NCI-H1417 (cell line): ENCODE measurements at places on chromosomes 3 and 15.

DNA sequence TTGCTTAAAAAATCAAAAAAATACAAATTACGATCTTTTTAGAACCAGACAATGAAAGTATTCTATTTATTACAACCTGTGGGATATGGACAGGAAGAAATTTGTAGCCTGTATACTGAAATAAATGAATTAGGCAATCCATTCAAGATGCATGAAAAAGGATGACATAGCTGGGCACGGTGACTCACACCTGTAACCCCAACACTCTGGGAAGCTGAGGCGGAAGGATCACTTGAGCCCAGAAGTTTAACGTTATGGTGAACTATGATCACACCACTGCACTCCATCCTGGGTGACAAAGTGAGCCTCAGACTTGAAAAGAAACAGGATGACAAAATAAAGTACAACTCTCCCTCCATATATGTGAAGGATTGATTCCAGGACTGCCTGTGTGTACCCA lies 74.1 kb downstream of the MSL2 start:
- DNase-seq, result no peak

DNA sequence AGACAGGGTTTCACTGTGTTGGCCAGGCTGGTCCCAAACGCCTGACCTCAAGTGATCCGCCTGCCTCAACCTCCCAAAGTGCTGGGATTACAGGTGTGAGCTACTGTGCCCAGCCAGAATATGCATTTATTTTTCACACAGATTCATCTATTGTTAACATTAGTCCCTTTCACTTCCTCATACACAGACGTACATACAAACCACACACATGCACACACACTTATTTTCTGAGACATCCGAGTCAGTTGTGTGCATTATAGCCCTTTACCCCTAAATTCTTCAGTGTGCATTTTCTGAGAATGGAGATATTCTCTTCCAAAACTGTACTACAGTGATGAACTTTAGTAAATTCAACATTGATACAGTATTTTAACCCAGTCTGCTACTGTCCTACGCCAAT lies 15.0 kb upstream of the MEX3B start:
- DNase-seq, result no peak

GRCh38 chr3:48370333-48370713 lies 1.7 kb upstream of the FBXW12 start:
- no peak for DNase-seq

GRCh38 chr3:161349529-161350312 lies 21.6 kb downstream of the SPTSSB start:
- no peak for DNase-seq

DNA sequence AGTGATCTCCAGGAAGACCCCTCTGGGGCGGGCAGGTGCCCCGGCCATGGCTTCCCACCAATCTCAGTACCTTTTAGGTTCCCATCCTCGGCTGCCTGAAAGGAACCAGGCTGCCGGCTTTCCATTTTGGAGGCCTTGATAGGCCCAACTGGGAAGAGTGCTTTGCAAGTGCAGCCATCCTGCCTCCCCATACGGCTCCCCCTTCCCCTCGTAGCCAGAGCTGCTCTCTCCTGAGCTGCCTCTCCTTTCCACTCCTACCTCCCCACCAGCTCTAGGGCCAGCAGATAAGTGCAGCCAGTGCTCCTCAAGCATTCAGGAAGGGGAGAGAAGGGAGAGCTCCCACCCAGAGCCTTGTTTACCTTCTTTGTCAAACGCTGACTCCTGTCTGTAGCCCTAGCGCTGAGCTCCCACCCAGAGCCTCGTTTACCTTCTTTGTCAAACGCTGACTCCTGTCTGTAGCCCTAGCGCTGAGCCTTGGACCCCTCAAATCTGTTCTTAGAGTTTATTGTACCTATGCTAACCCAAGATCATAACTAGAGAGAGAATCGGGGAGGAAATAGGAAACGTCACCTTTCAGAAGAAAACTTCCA lies 133.0 kb downstream of the LRRK1 start:
- no peak for DNase-seq

DNA sequence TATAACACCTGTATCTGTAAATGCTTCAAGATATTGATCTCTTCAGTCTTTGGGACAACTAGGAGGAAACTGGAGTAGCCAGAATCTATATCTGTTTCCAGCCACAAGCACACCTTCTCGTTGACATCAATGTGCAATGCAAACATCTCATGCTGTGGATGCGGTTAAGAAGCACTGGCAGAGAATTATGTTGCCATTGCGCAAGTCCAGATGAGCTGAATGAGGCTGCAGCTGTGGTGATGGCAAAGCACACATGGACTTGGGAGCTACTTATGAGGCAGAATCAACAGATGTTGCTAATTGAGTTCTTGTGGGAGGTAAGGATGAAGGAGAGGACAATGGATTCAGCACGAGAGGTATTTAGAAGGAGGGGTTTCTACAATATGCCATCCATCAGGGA lies 90.9 kb downstream of the STRIT1 start:
- DNase-seq, result no peak

DNA sequence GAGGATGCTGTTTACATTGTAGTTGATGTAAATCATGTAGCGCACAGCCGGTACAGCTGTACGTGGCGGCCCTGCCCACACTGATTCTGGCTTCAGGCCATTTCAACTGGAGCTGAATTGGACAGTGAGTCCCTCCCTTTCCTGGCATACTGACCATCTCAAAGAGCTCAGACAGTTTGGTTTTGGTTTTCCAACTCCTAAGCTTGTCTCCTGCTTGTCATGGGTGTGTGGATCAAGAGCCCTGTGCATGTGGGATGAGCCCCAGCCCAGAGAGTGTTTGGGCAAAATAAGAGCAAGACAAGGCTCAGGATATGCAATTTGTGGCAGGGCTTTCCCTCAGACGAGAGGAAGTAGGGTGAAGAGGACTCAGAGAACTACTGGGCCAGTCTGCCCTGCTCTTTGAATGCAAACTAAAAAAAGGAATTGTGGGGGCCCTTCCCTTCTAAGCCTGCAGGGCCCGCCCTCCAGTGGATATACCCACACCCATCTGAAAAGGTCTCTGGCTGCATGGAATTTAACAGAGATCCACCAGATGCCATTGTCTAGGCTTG lies 13.3 kb downstream of the ITGA11 start:
- DNase-seq, result no peak

GRCh38 chr3:149547413-149547812 lies 72.9 kb downstream of the TM4SF4 start:
- no peak for DNase-seq

- DNase-seq, result no peak
These were observed 117.4 kb upstream of the ABHD17C start for GRCh38 chr15:80577552-80578205.

GRCh38 chr3:175186511-175186910 lies 327.4 kb downstream of the NAALADL2 start:
- DNase-seq, result no peak

DNA sequence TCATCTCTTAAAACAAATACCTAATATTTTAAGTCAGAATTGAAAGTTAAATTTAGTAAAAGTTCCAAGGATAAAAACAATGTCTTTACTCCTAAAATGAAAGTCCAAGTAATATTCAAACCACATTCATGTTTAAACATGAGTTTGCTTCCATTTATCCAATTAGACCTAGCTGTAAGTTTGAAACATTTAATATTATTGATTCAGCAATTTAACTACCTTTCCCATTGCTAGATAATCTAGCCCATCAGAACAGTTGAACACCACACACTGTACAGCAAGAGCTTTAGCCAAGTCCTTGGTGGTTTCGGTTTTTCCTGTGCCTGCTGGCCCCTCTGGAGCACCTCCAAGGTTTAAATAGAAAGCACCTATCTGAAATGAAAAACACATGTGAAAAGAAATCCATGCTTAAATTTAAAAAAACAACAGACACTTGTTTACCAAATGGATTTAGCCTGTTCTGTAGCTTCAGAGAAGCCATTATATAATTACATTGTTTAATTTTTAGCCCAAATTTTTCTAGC lies 97.8 kb downstream of the DNAH12 start:
- DNase-seq, result no peak

DNA sequence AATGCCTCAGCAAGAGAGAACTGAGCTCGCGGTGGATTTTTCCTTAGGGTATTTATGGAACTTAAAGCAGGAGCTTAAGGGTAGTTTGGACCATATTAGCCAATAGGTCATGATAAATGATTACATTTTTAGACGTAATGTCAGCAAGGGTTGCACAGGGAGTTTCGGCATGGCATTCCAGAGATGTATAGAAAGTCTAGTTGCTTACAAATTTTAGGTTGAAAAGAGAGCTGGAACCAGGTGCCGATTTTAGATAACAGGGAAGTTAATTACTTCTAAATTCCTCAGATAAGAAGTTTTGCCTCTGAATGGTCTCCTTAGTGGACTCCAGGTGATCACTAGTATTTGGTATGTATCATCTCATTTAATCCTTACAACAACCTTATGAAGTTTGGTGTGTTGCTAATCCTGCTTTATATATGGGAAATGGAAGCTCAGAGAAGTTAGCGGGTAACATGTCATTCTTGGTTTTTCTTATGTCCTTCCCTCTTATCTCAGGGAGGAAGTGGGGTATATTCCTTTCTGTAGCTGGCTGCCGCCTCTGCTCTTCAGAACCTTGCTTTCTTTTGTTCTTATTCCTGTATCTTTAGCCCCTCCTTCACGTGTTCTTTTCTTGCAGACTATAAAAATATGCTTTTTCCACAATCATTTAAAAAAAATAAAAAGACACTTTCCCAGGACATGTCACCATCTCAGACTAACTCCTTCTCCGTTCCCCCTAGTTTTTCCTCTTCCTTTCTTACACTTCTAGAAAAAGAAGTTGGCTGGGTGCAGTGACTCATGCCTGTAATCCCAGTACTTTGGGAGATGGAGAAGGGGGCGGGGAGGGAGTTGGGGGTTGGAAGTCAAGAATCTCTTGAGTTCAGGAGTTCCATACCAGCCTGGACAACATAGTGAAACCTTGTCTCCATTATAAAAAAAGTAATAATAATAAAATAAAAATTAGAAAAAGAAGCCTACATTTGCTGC lies 25.7 kb downstream of the IQGAP1 start:
- no peak for DNase-seq

GRCh38 chr3:30516238-30516637 lies 90.2 kb upstream of the TGFBR2 start:
- no peak for DNase-seq

- peak; percentile 65 for DNase-seq
These were observed 21.6 kb upstream of the SLC6A20 start for GRCh38 chr3:45817831-45818522.

- no peak for DNase-seq
These were observed 3.4 kb downstream of the CD96 start for GRCh38 chr3:111545349-111545748.

DNA sequence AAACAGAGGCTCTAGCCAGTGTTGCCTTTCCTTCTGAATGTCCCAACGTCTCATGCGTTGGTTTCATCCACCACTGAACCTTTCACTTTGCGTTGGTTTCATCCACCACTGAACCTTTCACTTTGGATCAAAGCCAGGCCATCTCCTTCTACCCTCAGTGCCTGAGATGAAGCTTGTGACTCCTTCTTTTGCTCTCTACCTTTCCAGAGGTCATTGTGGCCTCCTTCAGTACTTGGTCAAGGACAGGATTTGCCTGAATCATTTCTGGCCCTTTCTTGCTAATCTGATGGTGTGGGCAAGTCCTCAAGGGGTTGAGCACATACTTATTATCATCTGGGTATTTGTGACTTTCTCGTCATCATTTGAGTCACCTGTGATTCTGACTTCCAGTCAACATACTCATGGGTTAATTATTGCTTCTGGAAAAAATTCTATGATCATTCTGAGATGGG lies 50.0 kb downstream of the SELENOT start:
- DNase-seq, result no peak

DNA sequence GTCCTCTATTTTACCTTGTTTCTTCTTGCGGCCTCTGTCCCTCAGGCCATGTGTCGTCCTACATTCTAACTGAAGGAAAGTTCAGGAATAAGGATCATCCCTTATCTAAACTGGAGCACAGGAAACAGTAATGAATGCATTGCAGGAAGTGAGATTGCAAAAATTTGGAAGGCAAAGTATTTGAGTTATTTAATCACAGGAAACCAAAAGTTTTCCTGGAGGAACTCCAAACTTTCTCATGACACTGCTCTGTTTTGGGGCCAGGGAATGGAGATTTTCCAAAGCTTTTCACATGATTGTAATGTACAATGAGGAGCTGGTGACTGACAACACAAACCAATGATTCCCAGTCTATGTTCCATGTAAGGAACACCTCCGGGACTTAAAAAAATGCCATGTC lies 57.8 kb upstream of the PLSCR4 start:
- DNase-seq, result no peak

DNA sequence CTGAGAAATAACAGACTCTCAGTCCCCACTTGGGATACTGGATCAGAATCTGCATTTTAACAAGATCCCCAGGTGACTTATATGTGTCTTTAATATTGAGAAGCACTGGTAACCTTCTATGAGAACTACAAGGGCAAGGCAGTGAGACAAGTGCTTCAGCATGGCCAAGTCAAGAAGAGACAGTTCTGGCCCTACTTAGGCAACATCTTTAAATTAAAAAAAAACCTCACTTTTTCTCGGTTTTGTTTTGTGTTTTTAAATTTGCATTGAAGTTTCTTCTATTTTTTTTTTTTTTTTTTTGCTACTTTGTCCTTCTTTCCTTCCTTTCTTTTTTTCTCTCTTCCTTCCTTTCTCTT lies 42.5 kb upstream of the SPTSSB start:
- DNase-seq, result no peak

GRCh38 chr3:30649572-30650318 lies 43.3 kb downstream of the TGFBR2 start:
- no peak for DNase-seq

GRCh38 chr3:15271785-15272381 lies 60.5 kb downstream of the SH3BP5 start:
- no peak for DNase-seq

- no peak for DNase-seq
These were observed 57.9 kb downstream of the TRAK1 start for GRCh38 chr3:42148982-42149432.

DNA sequence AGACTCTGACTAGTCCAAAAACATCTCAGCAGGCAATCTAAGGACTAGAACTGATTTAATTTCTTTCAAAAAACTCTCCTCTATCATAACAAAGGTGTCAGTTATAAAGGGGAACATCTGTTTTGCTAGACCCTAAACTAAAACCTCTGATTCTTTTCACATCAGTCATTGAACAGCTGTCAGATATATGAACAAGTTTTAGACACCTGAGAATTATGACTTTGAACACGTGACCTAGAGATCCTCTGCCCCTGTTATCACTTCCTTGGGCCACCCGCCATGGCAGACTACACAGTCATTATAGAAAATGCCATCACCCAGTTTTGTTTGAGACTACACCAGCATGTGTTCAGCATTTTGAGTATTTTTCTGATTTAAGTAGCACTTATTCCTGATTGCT lies 282.3 kb upstream of the TBL1XR1 start:
- no peak for DNase-seq

GRCh38 chr15:34336991-34337556 lies 507 bp downstream of the SLC12A6 start:
- DNase-seq, result no peak

GRCh38 chr3:54888873-54889272 lies 39.0 kb downstream of the LRTM1 start:
- no peak for DNase-seq

DNA sequence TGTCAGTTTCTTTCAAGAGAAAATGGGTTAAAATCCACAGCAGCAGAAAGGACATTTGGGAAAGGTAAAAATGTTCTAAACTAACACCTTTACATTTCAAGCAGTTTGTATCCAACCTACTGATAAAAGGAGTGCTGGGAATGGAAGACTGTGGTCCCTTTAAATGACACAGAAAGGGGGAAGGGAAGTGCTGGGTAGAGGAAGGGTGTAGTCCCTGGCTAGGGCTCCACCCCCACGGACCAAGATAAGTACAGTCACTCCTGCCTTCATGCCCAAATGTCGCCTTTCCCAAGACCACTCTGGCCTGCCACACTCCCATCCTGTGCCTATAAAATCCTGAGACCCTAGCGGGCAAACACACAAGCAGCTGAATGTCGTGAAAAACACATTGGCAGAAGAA lies 350.9 kb upstream of the POU1F1 start:
- DNase-seq, result no peak
